ENCODE measurements at places on chromosomes 7 and 10.

DNA sequence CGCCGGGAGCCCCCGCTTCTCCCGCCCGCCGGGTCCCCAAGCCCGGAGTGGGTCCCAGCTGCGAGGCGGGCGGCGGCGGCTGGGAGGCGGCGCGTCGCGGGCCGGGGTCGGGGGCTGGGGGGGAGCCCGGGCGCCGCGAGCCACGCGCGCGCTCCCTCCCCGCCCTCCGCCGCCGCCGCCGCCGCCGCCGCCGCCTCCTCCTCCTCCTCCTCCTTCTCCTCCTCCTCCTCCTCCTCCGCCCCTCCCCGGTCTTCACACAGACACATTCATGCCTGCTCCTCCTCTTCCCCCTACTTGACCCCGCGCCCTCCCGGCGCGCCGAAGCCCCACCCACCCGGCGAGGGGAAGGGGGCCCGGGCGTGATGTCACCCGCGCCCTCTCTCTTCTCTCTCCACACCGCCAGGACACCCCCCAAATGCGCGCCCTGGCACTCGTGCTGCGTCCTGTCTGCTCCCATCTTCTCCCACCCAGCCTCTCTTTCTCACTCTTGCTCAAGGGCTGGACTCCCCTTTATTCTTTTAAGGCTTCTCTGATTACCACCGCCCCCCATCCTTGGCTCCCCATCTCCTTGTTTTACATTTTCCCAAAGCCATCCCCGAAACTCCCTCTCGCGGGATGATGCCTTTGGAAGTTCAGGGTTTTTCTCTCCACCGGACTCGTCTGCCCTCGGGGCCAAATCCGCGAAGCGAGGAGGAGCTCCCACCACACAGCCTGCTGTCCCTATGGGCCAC, 967 bp upstream of the GLI3 start:
- no peak for DNase-seq

DNA sequence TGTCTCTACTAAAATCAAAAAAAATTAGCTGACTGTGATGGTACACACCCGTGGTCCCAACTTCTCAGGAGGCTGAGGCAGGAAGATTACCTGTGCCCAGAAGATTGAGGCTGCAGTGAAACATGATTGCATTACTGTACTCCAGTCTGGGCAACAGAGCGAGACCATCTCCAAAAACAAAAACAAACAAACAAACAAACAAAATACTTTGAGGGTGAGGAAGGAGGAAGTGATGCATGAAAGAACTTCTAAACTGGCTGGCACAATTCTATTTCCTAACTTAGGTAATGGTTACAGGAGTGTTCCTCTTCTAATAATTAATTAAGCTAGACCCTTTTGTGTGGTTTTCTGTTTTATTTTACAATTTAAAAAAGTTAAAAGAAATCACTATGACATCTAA, 15.5 kb downstream of the WAPL start:
- DNase-seq = no peak

DNA sequence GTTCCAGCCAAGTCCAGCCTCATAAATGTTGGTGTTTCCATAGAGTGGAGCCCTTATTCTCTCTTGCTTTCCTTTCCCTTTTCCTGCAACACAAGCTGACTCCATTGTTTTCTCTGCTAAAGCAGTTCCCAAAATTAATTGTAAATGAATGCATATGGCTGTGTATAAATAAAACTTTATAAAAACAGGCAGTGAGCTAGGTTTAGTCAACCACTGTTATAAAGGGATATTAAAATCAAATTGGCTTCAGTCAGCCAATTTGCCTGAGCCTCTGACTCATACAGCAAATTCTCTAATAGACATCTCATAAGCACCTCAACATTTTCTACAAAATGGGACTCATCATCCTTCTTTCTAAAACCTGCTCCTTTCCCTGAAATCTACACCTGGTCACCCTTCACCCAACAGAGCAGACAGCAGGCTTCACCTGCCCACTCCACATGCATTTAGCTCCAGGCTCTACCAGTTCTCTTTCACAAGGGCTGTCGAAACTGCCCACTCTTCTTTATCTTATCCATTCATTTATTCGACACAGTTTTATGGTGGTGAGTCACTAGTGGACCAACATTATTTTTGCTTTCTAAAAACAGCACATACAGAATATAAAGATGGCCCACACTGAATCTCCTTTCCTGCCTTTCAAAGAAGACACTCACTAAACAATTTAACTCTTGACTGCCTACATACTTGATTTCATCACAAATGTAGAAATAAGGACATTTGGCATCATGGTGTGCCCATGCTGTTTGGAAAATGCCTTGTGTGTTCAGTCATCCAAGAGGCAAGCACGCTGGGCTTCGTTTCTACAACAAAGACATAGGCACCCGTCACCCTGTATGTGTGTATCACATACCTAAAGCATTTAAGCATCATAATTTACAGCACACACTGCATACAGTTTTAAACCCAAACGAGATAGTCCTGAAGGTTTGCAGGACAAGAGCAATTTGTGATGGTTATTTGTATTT, 74.6 kb upstream of the C7orf33 start:
- no peak for DNase-seq

GRCh38 chr10:99522470-99523250, 10.1 kb upstream of the NKX2-3 start:
- no peak for DNase-seq

DNA sequence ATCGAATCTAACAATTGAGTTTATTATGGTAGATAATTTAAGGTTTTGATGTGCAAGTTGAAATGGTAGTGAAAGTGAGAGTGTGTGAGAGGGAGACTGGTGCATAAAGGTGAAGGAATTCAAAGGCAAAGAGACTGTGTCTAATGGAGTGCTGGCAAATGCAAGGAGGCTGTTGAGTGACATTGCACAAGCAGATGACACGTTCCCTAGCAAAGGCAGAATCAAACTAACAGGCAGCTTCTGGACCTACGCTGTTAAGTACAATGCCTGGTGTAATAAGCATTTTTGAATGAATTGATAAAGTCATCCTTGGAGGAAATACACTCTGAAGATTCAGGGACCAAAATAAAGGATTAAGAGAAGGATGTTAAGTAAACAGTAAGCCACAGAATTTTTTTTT, 11.7 kb upstream of the GPR141 start:
- no peak for DNase-seq

DNA sequence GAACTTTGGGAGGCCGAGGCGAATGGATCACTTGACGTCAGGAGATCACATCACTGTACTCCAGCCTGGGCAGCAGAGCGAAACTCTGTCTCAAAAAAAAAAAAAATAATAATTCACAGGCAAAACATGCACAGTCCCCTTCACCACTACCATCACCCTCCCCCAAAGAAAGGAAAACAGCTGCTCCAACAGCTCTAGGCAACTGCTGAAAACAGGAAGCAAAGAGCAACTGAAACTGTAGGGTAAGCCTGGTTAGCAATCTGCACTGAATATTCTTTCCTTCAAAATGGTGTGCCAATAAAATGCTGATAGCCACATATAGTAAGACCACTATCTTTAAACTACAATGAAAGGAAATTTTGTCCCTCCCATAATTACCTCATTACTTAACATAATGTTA, 11.8 kb downstream of the NT5C2 start:
- DNase-seq = no peak

- DNase-seq = no peak
Measured at GRCh38 chr7:110947408-110947807, 143.5 kb upstream of the LRRN3 start.

- DNase-seq = no peak
Measured at GRCh38 chr10:69831231-69831855, 29.6 kb downstream of the COL13A1 start.

DNA sequence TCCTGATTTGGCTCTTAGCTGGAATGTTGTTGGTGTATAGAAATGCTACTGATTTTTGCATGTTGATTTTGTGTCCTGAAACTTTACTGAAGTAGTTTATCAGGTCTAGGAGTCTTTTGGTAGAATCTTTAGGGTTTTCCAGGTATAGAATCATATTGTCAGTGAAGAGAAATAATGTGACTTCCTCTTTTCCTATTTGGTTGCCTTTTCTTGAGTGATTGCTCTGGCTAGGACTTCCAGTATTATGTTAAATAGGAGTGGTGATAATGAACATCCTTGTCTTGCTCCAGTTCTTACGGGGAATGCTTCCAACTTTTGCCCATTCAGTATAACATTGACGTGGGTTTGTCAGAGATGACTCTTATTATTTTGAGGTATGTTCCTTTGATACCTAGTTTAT, 52.0 kb downstream of the ZNF783 start:
- DNase-seq = no peak

- DNase-seq = no peak
Measured at GRCh38 chr10:77590344-77591237, 47.0 kb downstream of the KCNMA1 start.

DNA sequence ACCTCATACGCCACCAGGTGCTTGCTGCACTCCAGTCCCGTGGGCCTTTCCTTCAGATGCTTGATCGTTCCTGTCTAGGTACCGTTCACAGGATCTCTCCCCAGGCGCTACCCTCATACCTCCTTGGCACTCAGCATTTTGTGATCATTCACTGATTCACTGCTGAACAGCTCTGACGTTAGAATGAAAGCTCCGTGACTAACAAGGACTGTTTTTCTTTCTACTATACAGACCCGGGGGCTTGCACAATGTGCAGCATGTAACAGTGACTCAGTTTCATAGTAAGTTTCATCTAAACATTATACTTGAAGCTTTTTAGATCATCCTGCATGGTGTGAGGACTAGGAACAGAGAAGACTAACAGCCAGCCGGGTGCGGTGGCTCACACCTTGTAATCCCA, 20.6 kb downstream of the KIN start:
- DNase-seq = no peak

GRCh38 chr7:73995821-73996511, 32.0 kb upstream of the ELN start:
- no peak for DNase-seq

DNA sequence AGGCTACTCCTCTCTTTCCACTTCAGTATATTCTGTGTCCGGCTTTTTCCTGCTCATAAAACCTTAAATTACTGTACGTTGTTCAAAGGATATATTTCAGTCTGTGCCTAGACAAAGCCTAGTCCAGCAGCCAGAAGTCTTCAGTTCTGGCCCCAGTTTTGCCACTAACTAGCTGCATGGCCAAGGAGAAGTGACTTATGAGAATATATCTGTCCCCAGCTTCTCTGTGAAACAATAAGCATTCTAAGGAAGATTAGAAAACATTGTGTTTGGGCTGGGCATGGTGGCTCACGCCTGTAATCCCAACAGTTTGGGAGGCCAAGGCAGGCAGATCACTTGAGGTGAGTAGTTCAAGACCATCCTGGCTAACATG, 105.0 kb upstream of the HDAC9 start:
- no peak for DNase-seq

- DNase-seq = no peak
Measured at GRCh38 chr10:119535305-119535704, 7.2 kb downstream of the RGS10 start.

DNA sequence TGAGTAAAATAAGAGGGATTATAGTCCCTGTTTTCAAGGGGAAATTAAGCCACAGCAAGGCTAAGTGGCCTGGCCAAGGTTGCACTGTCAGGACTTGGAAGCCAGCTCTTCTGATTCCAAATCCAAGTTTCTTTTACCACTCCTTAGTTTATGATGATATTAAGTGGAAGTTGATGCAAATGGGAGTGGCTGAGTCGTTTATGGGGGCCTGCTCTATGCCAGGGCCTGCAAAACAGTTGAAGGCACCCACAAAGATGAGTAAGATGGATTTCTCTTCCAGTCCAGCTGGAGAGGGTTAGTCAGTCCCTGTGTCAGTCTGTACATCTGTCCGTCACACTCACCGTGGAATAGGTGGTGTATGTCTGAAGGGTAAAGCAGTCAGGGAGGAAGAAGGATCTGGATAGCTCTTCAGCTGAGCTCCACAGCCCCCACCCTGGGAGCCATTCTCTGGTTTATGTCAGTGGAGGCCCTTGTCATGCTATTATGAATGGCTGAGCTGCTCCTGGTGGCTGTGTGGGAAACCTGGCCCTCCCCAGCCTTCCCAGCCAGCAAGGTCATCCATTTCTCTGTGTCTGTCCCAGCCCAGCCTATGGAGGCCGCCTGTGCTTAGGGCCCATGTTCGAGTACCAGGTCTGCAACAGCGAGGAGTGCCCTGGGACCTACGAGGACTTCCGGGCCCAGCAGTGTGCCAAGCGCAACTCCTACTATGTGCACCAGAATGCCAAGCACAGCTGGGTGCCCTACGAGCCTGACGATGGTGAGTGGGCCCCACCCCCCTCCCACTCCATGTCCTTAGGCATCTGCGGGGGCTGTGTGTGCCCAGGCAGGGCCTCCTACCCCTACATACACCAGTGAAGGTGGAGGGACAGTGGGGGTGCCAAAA, 44.5 kb downstream of the TBATA start:
- no peak for DNase-seq

DNA sequence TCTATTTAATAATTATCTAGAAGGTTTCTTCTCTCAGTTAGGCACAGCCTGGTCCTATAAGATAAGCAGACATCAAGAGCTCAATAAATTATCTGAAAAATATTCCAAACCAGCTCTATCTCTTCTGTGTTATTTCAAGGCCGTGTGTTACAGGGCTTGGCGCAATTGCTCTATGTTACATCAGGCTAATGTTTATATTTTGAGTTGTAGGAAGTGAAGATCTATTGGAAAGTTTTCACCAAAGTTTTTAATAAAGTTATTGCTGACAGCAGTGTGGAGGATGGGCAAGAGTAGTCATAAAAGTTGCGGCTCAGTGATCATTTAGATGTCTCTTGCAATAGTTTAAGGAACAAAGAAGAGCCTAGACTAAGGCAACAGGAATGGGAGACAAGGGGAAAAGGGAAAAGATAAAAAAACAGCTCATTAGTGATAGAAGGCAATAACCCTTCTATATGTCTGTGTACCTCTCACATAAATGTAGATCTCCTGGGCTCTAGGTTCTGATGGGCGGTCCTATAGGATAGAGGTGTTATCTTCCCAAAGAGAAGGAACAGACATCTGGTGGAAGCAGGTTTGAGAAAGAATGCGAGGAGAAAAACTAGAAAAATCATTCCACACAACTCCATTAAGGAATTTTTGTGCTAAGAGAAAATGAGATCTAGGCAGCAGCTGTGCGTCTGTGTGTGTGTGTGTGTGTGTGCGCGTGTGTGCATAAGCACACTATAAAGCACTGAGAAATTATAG, 5.9 kb upstream of the ANKRD7 start:
- DNase-seq = no peak

DNA sequence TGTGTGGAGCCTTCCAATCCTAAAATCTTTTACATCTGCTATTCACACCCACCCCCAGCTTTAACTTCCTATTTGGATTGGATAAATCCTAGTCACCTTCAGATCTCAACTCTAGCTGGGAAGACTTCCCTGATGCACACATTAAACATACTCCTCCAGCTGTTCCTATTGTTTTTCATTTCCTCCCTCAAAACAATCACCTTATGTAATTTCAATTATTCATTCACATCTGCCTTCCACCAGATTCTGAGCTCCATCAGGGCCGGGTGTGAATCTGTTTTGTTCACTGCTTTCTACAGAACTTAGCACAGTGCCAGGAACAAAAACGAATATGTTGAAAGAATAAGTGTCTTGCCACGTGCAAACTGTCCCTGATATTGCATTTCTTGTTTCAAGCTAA, 497.4 kb downstream of the PLXDC2 start:
- no peak for DNase-seq

- DNase-seq = no peak
Measured at GRCh38 chr10:128781637-128782036, 655.4 kb upstream of the MKI67 start.

Measured in stimulated activated CD8-positive, alpha-beta memory T cell treated with anti-CD3 and anti-CD28 coated beads, Interleukin-4, amount 100 ng/mL, for 4 hours (primary cell).